Activated CD8-positive, alpha-beta memory T cell treated with anti-CD3 and anti-CD28 coated beads for 24 hours (primary cell): ENCODE measurements at places on chromosomes 1 and 21.
A peak's percentile ranks its signal among the peaks of the same experiment; 100 is the strongest.

DNA sequence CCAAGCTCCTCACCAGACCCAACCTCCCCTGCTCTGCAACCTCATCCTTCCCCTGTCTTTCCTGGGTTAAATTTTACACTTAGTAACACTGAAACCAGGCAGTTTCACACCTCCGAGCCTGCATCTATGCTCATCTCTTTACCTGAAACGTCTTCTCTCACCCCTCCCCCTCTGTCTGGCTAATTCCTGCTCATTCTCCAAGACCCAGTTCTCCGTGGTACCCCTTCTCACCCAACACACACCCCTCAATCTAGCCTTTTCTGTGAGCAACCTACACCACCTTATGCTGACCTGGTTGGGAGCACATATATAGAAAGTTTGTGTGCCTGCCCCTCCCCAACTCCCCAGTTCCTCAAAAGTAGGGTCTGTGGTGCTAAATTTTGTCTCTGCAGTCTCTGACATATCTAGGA lies 3.7 kb upstream of the KIAA1614 start:
- peak; percentile 33 for DNase-seq

DNA sequence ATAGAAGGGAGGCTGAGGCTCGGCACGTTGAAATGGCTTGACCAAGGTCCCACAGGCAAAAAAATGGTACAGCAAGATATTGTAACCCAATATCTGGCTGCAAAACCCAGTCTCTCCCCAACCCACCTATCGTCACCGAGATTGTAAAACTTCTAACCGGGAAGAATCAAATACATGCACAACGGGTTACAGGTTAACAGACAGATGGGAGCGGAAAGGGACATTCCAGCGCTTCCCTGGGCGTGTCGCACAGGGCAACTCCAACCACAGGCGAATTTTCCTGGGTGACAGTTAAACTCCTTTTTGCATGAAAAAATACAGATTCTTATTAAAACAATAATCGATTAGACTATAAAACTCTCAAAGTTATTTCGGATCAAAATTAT lies 31.8 kb upstream of the JUN start:
- DNase-seq: no peak

DNA sequence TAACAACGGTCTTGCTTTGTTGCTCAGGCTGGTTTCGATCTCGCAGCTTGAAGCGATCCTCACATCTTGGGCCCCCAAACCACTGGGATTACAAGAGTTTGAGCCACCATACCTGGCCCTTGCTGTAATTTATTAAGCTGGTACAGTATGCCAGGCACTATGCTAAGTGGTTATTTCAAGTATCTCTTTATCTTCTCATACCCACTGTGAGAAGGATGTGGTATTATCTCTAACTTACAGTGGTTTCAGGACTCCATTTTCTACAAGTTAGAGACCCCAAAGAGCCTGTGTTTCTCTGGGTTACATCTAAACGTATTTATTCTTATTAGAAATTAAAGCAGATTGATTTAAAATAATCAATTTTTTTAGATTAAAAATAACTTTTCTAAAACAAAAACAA lies 8.1 kb upstream of the ST3GAL3 start:
- DNase-seq: no peak

DNA sequence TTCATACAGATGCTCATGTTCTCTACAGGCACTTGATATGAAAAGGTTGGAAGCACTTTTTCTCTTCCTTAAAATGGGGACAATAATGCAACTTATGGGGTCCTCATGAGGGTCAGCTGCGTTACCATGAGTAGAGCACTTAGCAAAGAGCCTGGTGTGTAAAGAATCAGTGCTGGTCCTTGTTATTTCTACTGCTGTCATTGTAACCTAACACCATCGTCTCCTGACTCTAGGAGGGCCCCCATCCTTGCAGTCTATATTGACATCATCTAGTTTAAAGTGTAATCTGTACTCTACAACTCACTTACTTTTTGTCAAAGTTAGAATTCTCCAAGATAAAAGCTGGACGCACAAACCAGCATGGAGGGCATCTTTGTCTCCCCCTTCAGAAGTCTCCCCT lies 2.4 kb downstream of the CAPN9 start:
- DNase-seq: no peak

DNA sequence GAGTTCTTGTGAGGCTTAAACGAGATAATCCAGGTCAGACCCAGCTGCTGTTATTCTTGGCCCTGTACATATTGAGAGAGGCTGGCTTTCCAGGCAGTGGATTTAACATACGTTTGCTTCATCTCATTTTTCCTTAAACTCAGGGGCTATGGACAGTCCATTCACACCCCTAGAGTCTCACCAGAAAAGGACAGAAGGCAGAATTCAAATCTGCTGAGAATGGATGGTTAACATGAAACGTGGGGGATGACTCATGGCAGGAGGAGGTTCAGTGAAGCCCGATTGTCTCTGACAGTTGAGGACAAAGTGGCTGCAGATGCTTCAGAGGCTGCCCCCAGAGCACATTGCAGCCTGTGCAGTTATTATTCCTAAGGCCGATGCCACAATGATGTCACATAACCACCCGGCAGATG lies 39.5 kb downstream of the TGFB2 start:
- DNase-seq: no peak

GRCh38 chr1:153553096-153553495 lies 4.0 kb upstream of the S100A3 start:
- DNase-seq: no peak

- no peak for DNase-seq
Measured at GRCh38 chr1:197312163-197312562, 44.1 kb downstream of the CRB1 start.

DNA sequence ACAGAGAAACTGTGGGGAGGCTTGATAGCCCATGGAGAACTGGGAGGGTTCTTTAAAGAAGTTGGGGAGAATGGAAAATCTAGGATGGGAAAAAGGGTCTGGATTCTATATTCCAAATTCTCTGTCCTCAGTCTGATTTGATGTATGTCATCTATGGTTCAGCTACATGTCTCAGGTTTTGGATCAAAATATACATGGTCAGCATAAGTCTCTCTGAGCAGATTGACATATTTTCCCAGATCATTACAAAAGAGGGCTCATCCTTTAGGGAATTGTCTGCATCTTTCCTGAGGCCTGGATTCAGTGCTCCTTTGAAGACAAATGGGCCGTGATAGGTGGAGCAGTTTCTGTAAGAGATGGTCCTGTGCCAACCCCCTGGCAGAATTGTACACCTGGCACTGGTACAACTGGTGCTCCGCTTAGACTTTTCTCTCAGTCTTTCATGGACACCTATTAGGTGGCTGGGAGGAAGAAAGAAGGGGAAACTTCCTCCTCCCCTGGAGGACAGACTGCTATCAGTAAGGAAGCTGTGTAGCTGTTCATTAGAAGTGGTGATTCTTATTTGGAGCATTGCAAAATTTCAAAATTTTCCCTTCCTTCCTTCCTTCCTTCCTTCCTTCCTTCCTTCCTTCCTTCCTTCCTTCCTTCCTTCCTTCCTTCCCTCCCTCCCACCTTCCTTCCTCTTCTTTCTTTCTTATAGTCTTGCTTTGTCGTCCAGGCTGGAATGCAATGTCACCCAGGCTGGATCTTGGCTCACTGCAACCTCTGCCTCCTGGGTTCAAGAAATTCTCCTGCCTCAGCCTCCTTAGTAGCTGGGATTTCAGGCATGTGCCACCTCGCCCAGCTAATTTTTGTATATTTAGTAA lies 26.1 kb upstream of the RGL1 start:
- DNase-seq: no peak

DNA sequence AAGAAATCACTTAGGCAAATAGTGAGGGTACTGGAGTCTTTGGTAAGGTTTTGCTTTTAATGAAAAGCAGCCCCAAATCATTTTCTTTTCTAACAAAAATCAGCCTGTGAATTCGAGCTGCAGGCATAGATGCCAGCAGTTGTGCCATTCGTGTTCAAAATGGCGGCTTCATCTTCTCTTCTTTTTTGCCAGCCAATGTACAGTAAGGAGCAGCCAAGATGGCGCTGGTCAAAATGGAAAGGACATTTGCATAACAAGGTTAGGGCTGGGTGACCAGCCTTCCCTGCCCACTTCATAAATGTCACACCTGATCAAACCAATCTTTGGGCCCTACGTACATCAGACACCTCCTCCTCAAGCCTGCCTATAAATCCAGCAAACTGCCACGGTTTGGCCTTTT lies 100.2 kb upstream of the RGS1 start:
- no peak for DNase-seq

- no peak for DNase-seq
Measured at GRCh38 chr1:180269645-180270529, 39.8 kb downstream of the LHX4 start.

DNA sequence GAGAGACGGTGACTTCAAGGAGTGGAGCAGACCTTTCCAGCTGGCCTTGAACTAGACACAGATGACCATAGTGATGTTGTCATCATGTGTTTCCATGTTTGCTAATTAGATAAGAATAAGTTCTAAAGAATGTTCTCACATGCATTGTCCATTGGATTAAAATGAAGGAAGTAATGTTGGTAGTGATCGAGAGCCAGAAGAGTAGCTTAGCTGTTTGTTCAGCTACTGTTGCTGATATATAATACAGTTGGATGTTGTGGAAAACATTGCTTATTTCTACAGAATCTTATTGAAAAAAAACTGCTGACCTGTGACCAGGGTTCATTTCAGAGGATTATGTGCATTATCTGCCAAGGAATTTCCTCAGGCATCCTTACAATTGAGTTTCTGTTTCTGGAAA lies 249.1 kb upstream of the POGK start:
- DNase-seq: no peak

DNA sequence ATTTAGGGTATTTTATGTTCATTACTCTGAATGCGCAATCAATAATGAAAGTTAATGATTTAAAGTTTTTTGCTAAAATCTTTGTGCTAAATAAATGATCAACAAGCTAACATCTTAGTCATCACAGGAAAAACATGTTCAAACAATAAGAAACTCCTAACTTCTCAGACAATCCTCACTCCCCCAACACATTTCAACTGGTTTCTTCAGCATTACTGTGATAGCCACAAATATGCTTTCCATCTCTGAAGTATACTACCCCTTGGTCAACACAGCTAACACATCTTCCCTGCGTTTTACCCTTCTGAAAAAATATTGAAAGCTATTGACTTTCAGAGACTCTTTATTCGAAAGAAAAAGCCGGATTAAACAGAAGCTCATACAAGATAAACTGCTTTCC lies 85.8 kb downstream of the ZNF644 start:
- no peak for DNase-seq

GRCh38 chr1:40258445-40258769 lies 371 bp downstream of the ZMPSTE24 start:
- no peak for DNase-seq

DNA sequence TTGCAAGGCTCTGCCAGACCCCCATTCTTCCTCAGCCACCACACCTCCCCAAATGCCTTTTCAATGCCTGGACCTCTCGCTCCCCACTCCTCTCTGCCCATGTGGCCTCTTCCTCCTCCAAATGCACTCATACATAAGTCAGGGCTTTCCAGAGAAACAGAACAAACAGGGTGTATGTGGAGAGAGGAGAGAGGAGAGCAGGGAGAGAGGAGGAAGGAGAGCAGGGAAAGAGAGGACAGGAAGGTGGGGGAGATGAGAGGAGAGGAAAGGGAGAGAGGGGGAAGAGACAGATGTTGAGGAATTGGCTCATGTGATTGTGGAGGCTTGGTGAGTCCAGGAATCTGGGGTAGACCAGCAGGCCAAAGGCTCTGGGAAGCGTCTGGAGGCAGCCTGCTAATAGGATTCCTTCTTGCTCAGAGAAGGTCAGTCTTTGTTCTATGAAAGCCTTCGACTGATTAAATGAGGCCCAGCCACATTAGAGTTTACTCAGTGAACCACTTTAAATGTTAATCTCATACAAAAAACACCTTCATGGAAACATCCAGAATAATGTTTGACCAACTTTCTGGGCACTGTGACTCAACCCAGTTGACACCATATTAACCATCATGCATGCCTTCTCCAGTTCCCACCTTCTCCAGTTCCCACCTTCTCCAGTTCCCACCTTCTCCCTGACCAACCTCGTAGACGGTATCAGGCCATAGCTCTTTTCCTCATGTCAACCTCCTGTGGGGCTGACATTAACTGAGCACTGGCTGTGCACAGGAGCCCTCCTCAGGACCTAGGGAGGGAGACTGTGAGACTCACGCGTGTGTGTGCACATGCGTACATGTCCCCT lies 11.3 kb upstream of the LGR6 start:
- no peak for DNase-seq

DNA sequence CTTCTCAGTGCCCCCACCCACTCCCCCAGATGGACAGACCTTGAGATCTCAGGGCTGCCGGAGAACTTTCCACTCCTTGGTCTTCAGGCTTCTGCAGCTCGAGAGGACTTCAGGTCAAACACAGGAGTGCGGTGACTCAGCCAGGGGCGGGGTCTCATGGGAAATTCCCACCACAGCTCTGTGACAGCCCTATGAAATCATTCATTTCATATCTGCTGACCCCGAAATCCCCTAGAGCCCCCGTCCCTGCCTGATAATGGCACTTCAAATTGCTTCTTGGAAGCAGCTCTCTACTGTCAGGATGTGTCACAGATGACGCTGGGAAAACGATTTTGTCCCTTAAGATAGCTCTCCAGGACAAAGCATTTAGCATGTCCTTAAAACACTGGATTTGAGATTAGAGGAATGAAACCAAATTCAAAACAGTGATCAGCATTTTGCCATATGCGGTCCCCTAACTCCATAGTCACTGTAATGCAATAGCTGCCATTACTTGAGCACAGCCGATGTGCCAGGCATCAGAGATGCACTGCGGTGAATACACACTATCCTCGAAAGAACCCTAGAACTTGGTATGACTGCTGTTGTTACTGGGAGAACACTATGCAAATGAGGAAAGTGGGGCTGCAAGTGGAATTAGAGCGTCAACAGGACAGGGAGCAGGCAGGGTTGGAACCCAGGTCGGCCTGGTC lies at the start of gene TNFRSF9:
Gene TNFRSF9, minus strand, starts transcription at position 95 of the 692 bp plus-strand sequence. CDS start 845 bp downstream, outside the sequence.
- DNase-seq: peak; percentile 91

DNA sequence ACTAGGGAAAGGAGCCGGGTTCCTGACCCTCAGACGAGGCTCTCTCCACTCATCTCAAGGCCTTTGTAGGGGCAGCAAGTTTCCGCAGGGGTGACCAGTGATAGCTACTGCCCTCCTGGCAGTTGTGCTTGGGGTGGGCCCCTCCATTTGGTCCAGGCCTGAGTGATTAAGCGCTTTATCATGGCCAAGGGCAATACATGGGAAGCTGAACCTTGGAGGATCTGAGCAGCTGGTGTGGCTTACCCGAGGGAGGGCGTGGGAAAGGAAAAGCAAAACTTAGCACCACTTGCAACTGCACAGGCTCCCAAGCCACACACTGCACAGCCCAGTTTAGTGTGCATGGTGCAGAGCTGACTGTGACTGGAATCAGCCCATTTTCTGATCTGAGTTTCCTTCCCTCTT lies 47.8 kb downstream of the GADD45A start:
- DNase-seq: no peak
